ENCODE measurements at places on chromosomes 1 and 21.

DNA sequence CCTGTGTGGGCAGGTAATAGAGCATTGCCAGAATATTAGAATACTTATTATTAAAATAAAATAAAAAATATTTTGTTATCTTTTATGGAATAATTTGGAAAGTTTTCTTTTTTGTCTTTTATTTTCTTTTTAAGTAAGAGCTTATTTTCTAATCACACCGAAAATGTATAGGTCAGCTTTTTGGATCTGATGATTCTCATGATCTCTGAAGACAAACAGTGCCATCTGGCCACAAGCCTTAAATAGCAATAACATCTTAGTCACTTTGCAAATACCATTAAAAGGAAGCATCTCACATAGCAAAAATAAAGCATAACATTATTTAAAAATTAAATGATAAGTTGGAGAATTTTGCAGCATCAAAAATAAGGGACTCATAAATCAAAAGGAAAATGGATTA lies 213.8 kb downstream of the PLA2G4A start:
- no peak for DNase-seq

- DNase-seq, result no peak
Observed at GRCh38 chr1:185355947-185356346, 38.9 kb upstream of the IVNS1ABP start.

- no peak for DNase-seq
Observed at GRCh38 chr1:165549973-165550372, 6.2 kb downstream of the LRRC52 start.

GRCh38 chr21:40120940-40121575 lies 253.8 kb downstream of the PCP4 start:
- DNase-seq, result no peak

DNA sequence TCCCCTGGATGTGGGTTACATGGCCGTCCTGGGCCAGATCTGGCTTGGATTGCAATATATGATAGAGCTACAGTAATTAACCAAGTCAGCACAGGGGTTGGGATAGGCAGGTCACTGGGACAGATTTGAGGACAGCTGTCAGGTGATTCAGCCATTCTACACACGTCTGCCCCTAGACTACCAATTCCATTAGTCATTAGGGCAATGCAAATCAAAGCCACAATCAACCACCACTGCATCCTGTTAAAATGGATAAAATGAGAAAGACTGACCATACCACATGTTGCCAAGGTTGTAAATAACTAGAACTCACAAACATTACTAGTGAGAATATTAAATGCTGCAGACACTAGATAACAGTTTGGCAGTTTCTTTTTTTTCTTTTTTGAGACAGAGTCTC lies 16.0 kb downstream of the C21orf58 start:
- DNase-seq, result no peak

- no peak for DNase-seq
Observed at GRCh38 chr1:121414905-121415304, 230.1 kb downstream of the SRGAP2C start.

DNA sequence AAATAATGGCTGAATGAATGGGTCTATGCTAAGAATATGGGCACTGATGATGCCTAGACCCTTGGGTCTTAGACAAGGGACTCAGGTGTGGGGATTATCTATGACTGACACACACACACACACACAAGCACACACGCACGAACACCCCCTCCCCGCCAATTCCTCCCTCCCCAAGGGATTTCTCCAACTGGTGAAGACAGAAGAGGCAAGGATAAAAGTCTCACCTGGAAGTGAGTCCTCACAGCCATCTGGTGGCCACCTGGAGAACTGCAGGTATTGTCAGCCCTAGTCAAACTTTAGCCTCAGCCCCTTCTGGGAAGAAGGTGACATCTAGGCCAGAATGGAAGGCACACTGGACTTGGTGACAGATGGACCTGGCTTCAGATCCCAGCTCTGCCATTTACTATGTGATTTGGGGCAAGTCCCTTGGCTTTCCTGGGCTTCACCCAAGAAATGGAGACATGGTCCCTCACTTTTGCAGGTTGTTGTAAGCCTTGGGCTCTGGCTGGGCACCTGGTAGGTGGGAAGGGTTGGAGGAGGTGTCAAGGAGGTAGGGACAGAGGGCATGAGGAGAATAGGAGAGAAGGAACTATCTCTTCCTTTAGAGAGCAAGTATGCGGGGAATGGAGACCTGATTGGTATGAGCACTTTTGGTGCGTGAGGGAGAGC lies 4.0 kb upstream of the GPR3 start:
- peak; percentile 51 for DNase-seq

GRCh38 chr1:177235350-177235749 lies 64.6 kb downstream of the BRINP2 start:
- DNase-seq, result no peak
